ENCODE measurements at places on chromosomes 4 and X.

GRCh38 chrX:17527135-17527701 is 152.2 kb downstream of the NHS start:
- DNase-seq, result no peak

- DNase-seq, result no peak
Measured at GRCh38 chr4:124977045-124977444, 264.5 kb upstream of the ANKRD50 start.

DNA sequence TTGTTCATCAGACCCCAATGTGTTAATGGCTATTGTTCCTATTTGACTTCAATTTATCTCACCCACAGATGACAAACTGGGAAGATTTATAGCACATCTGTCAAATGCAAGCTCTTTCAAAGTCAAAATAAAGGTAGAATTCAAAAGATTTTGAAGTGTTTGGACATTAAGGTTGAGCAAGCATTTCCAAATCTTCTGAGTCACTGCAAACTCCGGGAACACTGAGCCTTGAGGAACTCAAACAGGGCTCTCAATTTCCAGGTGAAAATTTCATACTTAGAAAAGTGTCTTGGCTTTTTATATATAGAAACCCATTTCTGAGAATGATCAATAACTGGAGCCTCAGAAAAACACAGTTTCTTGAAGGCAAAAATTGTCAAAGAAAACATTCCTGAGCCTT is 199.5 kb upstream of the IGFBP7 start:
- no peak for DNase-seq

DNA sequence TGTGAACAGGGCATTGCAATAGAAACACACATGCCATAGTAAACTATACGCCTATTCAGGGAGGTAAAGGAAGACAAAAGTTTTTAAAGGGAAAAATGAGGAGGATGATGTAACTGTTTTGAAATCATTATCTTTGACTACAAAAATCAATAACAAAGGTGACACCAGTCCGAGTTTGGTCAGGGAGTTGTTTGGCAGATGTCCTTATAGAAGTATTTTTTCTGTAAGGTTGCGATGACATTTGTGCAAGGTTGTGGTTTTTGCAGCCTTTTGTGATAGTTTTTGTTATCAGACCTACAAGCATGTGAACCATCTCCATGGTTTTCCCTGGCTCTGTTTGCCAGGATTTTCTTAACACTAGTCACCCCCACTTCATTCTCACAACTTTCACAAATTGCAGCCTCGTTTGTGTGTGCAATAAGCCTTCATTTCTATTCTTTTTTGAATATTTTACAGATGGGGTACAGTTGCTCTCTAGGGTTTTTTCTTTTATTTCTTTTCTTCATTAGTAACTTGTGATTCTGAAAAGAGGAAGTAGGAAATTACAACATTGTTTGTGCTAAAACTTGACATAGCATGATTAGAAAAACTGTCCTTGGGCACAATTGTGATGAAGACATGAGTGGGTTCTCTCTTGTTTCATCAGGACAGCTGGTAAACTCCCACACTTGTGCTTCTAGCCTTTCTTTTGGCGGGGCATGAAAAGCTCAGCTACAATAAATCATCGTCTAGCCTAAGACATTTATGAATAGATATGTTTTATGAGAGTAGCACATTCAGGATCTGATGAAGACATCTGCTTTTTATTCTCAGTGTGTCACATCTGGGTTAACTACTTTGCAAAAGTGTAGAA is 60.2 kb upstream of the PNPLA4 start:
- no peak for DNase-seq

DNA sequence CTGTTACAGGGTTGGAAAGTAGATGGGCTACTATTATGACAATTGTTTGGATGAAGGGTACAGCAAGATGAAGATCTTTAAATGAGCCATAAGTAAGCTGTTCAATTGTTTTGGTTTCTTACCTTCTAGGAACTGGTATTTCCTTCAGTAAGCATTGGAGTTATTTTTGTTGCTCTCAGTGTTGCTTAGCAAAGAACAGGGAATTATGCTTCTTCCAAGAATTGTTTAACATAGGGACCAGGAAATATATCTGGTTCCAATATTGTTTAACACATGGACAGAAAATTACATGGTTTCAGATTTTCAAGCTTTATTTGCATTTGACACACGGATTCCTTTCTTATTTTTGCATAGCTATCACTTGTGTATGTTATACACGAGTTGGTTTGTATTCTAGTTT is 1999.0 kb downstream of the ARAP2 start:
- no peak for DNase-seq

- no peak for DNase-seq
Measured at GRCh38 chr4:5137226-5137625, 85.9 kb downstream of the STK32B start.

DNA sequence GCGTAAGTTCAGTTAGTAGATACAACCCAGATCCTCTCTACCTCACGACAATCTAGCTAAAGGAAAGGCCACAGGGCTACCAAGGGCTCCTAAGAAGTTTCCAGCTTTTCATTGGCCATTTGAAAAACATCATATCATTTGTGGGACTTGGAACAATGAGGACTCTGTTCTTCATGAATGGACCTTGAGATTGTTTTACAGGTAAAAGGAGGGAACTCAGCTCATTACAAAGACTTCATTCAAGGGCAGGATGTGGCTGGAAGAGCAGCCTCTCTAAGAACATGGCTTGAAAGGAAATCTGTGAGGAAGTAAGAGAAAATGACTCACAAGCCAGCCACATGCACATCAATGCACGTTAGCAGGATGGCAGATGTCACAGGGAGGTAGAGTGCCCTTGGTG is 105.9 kb upstream of the SLC7A11 start:
- no peak for DNase-seq
